ENCODE measurements at places on chromosomes 6 and 20.

DNA sequence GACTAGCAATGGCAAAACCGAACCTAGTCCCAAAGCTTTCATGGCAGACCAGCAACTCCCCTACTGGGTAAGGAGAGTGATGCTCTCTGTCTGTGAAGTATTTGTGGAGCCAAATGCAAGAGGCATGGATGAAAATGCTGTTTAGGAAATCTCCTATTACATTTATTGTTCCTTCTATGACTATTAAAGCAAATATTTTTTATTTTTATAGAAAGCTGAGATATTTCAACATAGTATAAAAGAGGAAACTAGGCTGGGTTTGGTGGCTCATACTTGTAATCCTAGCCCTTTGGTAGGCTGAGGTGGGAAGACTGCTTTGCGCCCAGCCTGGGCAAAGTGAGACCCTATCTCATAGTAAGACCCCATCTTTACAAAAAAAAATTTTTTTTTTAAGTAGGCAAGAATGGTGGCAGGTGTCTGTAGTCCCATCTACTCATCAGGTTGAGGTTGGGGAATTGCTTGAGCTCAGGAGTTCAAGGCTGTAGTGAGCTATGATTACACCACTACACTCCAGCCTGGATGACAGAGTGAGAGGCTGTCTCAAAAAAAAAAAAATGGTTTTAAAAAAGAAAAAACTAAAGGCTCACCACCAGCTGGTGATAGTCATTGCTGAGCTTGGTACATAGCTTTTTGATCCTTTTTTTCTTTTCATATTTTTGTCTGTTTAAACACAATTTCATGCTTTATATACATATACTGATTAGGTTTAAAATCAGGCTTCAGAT lies 11.3 kb downstream of the KDM1B start:
- DNase-seq, result no peak

DNA sequence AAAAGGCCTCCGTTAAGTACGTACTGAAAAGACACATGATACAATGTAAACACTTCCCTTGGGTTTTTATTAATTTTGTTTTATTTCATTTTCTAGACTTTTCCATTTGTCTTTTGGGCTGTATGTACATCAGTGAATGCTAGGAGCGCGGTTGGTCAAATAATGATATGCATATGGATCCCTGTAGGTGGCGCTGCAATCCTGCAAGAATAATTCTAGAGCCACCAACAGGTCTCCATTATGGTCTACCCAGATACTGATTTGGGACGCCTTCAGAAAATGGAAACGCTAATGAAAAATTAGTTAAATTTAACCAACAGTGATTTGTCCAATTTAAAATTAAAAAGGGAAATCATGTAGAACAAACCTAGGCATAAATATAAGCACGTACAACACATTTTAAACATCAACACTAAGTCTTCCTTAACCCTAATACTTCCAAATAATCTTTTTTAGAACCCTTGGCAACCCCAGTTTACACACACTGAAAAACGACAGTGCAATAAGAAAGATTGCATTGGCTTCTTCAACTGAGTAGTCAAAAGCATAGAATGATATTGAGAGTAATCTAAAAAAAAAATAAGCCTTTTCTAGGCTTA lies 433.5 kb downstream of the RFPL4B start:
- DNase-seq, result no peak

GRCh38 chr6:67190733-67191132 lies 1444.3 kb upstream of the ADGRB3 start:
- DNase-seq, result no peak

DNA sequence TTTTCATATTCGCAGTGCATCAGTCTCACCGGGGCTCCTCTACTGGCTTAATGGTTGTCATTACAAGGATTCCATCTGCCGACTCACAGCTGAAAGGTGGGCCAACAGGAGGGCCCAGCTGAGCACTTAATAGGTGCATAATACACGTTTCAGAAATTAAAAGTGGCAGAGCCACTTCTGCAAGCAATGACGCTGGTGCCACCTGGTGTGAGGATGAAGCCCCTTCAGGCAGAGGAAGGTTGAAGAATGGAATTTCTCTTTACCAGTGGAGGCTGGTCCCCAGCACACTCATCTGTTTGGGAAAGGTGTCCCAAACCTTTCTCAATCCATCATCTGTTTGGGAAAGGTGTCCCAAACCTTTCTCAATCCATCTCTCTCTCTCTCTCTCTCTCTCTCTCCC lies 8.2 kb upstream of the STMND1 start:
- no peak for DNase-seq

- DNase-seq, result no peak
Measured at GRCh38 chr20:21101453-21101931, 4.7 kb downstream of the LINC00237 start.

- no peak for DNase-seq
Measured at GRCh38 chr20:38473367-38473795, 738 bp downstream of the RALGAPB start.

GRCh38 chr6:44618371-44618770 lies 230.9 kb downstream of the CDC5L start:
- DNase-seq, result no peak

GRCh38 chr6:151738267-151738666 lies 69.2 kb upstream of the ESR1 start:
- no peak for DNase-seq

DNA sequence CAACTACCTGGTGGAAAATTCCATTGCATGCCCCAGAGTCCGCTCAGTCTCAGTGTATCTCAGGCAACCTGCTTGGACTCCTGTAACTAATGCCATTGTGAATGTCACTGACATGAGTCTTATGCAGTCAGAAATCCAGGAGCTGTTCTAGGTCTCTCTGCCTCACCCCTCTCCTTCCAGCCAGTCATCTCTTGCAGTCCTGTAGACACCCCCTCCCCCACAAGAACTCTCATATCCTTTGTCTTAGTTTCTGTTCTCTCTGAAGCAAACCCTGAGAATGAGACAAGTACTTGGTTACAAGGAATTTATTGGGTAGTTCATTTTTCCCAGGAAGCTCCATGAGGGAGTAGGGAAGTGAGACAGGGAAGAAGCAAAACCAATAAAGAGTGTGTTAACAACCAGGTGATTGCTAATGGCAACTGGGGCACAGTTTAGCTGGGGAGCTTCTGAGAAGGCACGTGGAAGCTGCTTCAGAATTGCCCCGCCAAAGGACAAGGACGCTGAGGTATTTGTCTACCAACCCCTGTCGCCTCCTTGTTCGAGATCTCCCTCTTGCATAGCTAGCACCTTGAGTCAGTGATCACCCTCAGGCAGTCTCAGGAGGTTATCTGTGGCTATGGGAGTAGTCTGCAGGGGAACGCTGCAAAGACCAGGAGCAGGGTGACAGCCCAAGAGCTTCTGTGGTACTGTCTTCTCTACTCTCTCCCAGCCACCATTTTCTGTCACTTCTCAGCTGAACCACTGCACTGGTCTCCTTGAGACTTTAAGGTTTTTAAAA lies 911.4 kb upstream of the FLRT3 start:
- DNase-seq, result no peak

GRCh38 chr6:16372029-16372776 lies 133.8 kb downstream of the GMPR start:
- no peak for DNase-seq

DNA sequence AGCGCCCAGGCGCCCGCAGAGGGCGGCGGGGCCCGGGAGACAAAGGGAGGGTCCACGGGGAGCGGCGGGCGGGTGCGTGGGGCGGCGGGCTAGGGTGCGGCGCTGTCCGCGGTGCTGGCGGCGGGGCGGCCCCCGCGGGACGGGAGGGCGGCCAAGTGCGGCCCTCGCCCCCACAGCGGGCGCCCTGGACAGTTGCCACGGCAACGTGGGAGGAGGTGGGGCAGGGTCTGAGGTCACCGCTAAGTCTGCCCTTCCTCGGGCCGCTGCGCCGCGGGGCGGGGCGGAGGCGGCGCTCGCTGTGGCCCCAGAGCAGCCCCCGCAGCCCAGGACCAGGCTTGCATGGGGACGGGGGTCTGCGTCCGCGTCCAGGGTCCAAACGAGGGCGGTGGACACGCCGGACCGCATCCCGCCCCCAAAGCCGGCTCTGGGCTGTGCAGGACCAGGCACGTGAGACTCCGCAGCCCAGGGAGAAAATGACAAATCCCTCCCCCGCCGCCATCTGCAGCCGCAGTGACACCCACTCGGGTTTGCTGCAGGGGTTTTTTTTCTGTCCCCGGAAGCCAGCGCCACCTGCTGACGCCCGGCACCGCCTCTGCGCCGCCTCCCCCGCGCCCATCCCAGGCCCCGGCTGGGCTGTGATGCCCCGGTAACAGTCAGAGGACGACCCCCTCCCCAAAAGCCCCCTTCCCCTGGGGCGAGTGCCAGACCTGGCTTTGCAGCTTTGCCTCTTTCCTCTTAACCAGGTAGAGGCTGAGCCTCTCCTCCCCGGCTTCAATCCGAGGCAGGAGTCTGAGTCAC lies 36.8 kb downstream of the YTHDF1 start:
- DNase-seq, result peak; percentile 56

- no peak for DNase-seq
Measured at GRCh38 chr20:53801609-53802370, 208.2 kb upstream of the ZNF217 start.

DNA sequence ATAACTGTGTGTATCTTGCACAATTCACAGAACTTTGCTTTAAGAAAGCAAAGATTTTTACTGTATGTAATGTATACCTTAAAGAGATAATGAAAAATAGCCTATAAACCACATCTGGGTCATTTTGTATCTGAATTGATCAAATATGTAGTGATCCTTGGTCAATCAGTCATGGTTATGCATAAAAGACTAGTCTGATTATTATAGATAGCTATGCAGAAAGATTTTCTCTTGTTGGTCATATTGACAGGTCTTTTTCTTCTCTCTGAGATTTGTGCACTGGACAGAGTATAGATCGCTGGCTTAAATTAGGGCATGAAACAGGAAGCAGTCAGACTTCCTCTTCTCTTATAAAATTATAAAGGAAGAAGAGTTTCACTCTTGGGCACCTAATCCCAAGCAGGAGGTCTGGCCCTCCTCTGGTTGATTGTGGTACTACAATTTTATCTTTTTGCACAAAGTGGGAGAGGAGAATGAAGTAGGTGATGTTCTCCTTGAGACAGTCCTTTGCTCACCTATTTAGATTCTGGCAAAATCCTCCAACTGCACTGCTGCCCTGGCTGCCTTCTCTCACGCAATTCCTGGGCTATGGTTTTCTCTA lies 380.9 kb upstream of the RGS17 start:
- no peak for DNase-seq

DNA sequence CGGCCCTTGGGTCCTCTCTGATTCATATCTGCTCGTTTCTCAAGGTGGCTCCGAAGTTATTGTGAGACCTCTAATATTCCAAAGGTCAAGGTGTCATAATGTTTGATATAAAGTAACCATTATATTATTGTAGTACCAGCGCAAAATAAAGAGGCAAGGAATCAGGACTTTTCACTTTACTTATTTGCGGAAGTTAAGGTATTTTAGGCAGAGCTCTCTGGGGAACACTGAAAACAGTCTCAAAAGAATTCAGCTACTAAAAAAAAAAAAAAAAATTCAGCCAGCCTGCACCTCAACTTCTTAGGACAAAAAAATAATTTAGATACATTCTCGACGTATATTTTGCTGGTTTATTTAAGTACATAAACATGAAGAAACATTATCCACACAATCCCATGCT lies 2.4 kb downstream of the OSER1 start:
- DNase-seq, result no peak

DNA sequence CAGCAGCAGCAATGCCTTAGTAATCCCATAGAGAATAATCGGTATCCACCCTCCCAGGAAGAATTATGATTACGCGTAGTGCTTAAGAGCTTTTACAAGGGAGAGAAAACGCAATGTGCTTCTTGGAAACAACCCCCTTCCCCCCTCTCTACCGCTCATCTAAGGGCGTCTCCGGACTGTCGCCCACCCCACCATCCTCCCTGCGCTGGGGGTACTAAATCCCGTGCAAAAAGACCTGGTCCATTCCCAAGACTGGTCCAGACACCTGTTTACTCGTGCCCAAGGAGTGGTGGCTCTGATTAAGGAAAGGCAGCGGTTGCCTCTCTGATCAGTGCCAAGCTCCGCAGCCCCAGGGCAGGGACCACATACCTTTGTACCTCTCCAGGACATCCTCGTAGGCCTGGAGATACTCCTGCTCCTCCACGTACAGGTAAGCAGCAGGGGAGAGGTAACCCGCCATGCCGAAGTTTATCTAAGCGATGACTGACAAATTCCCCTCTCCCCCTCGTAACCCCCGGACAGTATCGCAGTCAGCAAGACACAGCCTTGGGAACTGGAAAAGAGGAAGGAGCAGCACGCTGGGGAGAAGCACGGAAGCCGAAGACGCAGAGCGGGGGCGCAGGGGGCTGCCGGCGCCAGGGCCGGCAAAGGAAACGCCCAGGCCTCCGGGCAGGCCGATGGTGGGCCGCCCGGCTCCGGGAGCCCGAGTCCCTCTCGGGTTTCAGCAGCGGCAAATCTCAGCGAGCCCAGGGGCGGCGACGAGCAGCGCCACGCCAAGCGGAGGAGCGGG lies 112.0 kb upstream of the BEND6 start:
- no peak for DNase-seq

- DNase-seq, result no peak
Measured at GRCh38 chr6:134182528-134182927, 130.1 kb upstream of the SLC2A12 start.

DNA sequence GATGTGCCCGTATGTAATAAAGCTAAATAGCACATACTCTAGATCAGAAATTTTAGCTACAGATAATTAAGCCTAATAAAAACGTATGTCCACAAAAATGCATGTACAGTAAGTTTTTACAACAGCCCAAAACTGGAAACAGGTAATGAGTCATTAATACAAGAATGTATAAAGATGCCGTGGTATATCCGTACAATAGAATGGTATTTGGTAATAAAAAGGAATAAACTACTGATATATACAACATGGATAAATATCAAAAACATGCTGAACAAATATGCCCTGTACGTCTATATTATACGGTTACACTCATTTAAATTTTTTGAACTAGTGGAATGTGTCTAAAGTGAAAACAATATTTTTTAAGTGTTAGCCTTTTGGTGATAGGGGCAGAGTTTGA lies 128.2 kb upstream of the ADGRB3 start:
- no peak for DNase-seq

DNA sequence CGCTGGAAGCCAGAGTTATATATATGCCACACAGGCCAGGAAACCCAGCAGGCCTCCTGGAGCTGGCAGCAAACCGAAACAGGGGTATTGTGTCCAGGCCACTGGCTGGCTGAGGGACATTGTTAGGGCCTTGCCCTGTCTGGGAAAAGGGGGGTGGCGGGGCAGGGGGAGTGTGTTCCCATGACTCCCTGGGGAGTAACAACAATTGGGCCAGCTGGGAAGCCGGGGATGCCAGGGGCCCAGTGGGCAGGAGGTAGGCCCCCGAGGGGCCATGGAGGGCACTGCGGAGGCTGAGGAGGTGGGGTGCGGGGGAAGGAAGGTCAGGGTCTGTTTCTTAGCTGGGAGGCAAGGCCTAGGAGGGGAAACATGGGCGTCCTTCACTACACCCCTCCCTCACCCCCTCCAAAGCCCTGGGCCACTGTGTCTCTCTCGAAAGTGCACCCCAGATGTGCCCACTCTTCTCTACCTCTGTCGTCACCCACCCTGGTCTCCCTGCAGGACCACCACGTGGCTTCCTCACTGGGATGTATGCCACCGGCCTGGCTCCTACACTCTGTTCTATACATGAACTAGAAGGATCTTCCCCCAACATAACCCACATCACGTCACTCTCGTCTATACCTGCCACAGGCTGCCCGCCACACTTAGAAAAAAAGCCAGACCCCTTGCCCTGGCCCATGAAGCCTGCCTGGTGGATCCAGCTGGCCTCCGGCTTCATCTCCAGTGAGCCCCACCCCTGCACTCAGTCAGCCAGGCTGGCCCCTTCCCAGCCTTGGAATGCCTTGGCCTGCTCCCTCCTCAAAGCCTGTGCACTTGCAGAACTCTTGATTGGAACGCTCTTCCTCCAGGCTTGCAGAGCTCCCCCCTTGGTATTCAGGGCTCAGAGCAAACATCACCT lies 7.8 kb upstream of the E2F1 start:
- no peak for DNase-seq

- DNase-seq, result no peak
Measured at GRCh38 chr6:21402368-21402767, 191.2 kb upstream of the SOX4 start.
